H7 (cell line): ENCODE measurements at places on chromosomes 5 and 9. TPM values are rescaled to one million over a fixed set of nuclear protein-coding genes. Genes with fewer than 3 reads are reported as not detected.

The KCNT1 gene
- 0.10 TPM in 1 of 2 replicates, not detected in the other for total RNA-seq

The PCDHGB5 gene
- total RNA-seq = not detected in 2 replicates

The MLANA gene
- not detected in 2 replicates for total RNA-seq

The DOCK2 gene
- total RNA-seq = 2.6 and 3.3 TPM in 2 replicates

The SH3TC2 gene
- 0.07 TPM in 1 of 2 replicates, not detected in the other for total RNA-seq

The NTMT1 gene
- 71.2 and 80.5 TPM in 2 replicates for total RNA-seq

The SOX30 gene
- 0.04 and 0.42 TPM in 2 replicates for total RNA-seq

The CDH12 gene
- 0.21 TPM in 1 of 2 replicates, not detected in the other for total RNA-seq

The CYSRT1 gene
- total RNA-seq = 0.83 and 2.9 TPM in 2 replicates

The FRMD3 gene
- 0.10 and 1.4 TPM in 2 replicates for total RNA-seq

The FGF10 gene
- 0.31 and 2.1 TPM in 2 replicates for total RNA-seq

The TMEFF1 gene
- total RNA-seq = 30.6 and 36.9 TPM in 2 replicates

The N4BP3 gene
- 32.0 and 36.5 TPM in 2 replicates for total RNA-seq

GRCh38 chr9:119597499-119597898 is 228.3 kb upstream of the BRINP1 start:
- no peak for DNase-seq

DNA sequence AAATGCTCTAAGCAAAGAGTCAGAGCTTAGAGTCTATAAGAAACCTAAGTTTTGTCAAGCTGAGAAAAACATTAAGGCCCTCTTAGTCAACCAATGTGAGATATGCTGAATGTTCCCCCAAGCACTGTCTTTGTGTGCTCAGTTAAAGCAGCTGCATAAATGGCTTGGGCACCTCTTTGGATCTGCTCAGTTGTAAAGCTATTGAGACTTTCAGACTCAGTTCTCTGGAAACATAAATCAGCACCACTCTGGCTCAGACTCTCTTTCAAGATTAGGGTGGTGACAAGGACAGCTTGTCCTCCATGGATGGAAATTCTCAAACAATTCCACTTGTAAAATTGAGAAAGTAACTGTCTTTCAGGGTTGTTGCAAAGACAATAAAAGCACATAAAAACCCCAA is 807.9 kb downstream of the PRELID2 start:
- no peak for DNase-seq

DNA sequence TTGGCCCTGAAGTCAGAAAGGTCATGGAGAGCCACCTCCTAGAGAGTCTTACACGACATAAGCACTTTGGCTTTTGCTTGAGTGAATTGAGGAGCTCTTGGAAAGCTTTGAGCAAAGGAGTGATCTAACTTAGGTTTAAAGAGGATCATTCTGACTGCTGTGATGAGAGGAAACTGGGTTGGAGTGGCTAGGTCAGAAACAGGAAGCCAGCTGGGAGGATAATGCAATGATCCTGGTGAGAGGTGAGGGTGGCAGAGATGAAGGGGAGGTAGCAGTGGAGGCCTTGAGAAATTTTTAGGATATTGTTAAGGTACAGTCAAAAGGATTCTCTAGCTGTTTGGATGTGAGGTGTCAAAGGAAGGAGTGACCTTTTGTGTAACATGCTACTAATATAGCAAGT is 32.2 kb upstream of the ROPN1L start:
- no peak for DNase-seq

DNA sequence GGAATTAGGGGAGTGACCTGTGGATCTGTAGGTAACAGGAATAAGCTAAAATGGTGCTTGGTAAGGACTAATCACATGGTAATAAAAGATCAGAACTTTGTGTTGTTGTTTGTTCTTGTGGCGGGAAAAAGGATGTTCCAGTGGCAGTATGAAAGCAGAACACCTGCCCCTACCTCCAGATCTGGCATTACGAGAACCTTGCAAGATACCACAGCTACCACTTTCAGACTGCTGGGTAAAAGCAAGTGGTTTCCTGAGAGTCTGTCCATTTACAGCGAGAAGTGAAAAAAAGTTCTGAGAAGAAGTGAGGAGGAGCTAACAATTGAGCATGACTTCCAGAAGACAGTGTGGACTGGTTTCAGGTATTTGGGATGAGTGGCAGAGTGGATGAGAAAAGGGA is 252.5 kb downstream of the TLE4 start:
- no peak for DNase-seq

DNA sequence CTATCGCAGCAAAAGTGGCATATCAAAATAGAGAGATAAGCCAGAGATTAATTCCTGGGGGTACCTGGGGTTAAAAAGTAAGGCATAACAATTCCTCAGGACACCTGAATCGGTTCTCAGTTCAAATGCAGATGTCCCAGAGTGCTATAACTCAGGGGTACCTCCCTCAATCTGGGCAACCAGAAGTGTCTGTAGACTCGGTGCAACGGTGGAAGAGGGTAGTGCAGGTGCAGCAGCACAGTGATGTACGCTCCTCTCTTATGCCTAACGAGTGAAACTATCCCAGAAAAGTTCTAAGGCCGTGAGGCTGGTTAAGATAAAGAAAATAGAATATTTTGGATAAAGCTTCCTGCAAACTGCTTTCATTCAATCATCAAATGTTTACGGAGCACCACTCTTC is 7.9 kb upstream of the NR4A3 start:
- peak; percentile 27 for DNase-seq

GRCh38 chr9:127426756-127427155 is 2.6 kb downstream of the ZNF79 start:
- DNase-seq = no peak

- DNase-seq = no peak
Observed at GRCh38 chr5:54704333-54704732, 186.8 kb downstream of the SNX18 start.

- DNase-seq = peak; percentile 70
Observed at GRCh38 chr9:94980947-94981722, 254.6 kb downstream of the AOPEP start.

DNA sequence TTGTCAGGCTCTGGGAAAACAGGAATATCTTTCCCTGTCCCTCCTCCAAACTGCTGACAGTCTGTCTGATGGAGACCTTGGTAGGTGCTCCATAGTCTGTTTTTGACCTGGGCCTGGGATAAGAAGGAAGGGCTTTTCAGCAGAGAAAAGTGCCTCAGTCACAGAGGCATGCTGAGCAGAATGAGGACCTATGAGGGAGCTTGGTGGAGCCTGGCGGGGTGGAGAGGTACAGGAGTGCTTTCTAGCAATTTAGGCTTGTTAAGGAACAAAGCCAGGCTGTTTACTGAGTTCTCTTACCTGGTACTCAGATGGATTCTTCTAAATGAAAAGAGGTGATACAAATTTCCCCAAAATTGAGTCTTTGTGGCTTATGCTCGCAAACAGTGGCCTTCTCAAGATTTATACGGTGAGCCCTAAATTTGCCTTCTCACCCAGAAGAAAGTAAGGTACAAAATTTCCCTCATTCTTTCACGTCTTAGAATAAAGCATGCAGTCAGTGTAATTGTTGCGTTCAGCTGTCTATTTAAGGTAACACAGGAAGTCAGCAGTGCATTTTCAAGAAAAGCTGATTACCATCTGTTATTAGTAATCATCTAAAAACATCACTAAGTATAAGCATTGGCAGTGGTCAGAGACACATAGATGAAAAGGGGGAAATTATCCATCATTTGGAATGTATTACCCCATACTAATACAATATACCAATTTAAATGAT is 28.6 kb upstream of the IL13 start:
- no peak for DNase-seq

- DNase-seq = no peak
Observed at GRCh38 chr9:8071445-8071798, 271.8 kb upstream of the DMAC1 start.

DNA sequence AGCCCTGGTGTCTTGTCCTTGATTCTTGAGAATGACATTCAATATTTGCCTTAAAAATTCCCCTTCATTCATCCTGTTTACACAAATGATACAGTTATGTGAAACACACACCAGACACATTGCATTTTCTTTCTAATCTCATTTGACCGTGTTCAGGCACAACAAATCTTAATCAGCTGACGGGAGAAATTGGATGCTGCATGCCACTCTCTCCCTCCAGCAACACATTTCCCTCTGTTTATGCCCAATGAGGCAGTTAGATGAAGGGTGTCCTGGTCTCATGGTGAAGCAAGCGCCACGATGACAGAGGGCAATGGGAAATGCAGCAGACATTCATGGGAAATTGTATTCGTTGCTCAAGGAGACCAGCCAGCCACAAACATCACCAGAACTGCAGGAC is 3.2 kb upstream of the FGF1 start:
- DNase-seq = no peak

DNA sequence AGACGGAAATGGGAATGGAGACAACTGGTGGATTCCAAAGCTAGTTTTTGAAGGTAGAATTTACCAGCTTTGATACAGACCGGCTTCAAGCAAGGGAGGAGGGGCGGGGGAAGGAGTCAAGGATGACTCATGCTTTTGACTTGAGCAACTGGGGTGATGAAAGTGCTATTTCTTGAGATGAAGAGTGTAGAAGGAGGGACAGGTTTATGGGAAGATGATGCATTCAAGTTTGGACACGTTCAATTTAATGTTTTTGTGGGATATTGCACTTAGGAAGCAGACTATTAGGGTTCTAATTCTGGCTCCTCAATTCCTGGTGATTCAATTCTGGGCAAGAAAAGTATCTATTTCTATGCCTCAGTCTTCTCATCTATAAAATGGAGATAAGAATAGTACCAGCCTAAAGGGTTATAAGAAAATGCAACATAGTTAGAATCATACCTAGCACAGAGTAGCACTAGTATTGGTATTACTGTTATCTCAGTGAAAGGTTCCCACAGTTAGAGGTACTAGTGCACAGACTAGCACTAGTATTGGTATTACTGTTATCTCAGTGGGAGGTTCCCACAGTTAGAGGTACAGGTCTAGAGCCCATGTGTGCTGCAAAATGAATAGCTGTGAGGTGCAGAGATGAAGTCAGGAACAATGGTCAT is 4.6 kb downstream of the NIPAL4 start:
- DNase-seq = peak; percentile 38

- no peak for DNase-seq
Observed at GRCh38 chr9:123336449-123336848, 19.5 kb upstream of the CRB2 start.

DNA sequence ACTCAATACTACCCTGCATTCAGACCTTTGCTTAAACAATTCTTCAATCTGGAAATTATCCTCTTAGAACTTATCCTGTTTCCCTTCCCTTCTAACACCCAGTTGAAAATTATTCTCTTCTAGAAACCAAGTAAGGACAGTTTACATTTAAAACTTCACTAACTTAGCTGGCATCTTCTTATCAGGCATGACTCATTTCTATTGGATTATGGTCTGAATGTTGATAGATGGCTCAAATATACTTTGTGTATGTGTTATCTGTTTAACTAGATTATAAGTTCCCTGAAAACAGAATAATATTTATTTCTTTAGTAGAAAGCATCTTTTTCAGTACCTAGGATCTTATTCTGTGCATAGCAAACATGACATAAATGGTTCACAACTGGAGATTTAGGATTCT is 161.9 kb downstream of the PPP2R2B start:
- no peak for DNase-seq

GRCh38 chr9:132769906-132770769 is 99.9 kb downstream of the GTF3C4 start:
- DNase-seq = peak; percentile 94

DNA sequence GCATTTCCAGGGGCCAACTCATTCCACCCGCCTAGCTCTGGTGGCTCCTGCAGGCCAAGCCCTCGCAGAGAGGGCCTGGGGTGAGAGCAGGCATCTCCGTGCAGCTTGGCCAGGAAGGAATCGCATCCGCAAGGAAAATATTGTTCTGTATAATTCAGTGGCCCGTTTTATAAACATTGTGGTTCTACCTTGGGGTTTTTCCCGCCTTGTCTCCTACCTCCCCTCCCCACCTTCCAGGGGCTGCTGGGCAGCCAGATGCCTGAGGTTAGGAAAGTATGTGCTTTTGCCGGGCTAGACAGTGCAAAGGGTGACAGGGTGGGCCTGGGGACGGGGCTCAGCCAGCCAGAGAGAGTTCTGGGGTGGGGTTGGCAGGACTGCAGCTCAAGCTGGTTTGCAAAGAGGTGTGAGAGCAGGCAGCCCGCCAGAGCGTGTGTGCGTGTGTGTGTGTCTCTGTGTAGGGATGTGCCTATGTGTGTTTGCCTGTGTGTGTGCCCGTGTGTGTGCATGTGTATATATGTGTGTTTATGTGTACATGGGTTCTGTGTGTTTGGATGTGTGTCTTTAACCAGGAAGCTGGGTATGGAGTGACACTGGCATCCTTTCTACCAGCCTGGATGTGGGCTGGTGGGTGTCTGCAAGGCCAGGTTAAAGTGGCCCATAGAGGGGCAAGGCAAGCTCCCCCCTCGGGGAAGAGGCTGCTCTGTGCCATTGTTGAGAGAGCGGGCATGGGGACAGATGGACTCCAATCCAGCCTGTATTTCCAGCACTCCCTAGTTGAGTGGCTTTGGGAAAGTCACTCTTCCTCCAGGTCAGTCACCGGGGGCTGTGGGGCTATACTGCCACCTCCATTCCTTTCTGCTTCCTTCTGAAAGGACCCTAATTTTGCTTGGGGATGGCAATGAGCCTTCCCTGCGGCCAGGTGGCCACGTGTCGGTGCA is 10.6 kb upstream of the SLC2A6 start:
- DNase-seq = peak; percentile 42

DNA sequence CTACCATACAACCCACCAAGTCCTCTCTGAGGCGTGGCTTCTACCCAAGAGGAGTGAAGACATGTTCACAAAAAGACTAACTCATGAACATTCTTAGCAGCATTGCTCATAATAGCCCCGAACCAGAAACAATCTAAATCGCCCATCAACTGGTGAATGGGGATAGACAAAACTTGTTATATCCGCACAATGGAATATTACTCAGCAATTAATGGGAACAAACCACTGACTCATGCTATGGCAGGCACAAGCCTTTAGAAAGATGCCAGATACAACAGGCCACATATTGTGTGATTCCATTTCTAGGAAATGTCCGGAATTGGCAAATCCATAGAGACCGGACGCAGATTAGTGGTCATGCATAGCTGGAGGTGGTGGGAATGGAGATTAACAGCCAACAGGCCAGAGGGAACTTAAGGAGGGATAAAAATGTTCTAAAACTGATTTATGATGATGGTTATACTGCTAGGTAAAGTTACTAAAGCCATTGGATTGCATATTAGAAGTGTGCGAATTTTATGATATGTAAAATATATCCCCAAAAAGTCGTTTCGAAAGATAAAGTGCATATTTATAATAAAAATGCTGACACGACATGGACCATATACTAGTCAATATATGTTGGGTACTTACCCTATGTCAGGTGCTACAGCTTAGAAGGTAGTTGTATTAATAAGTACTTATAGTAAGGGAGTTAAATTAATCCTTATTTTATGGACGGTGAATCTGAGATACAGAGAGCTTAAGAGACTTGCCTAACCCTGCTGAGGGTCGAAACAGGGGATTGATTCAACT is 55.4 kb downstream of the LHX2 start:
- DNase-seq = no peak

GRCh38 chr5:61409568-61409967 is 77.5 kb downstream of the ZSWIM6 start:
- DNase-seq = no peak

DNA sequence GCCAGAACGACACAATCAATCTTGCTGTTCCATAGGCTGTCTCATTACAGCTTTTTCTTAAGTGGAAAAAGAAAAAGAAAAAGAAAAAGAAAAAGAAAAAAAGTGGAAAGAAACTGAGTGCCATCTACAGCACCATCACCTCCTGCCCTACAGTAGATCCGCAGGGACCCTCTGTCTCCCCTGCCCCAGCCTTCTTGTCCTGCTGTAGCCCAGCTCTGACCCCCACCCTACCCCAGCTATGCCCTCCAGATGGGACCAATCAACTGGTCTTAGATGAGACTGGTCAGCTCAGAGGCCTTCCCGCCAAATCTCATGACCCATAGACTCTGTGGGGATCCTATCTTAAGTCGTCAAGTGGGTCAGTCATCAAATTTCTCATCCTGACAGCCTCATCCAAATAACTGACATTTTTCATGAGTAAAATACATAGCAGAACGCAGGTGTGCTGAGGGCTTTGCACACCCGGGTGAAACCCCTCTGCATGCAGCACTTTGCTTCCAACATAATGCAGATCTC is 34.8 kb downstream of the TSPAN17 start:
- no peak for DNase-seq
